ENCODE measurements at places on chromosomes 3 and 15.
A peak's percentile ranks its signal among the peaks of the same experiment; 100 is the strongest.

DNA sequence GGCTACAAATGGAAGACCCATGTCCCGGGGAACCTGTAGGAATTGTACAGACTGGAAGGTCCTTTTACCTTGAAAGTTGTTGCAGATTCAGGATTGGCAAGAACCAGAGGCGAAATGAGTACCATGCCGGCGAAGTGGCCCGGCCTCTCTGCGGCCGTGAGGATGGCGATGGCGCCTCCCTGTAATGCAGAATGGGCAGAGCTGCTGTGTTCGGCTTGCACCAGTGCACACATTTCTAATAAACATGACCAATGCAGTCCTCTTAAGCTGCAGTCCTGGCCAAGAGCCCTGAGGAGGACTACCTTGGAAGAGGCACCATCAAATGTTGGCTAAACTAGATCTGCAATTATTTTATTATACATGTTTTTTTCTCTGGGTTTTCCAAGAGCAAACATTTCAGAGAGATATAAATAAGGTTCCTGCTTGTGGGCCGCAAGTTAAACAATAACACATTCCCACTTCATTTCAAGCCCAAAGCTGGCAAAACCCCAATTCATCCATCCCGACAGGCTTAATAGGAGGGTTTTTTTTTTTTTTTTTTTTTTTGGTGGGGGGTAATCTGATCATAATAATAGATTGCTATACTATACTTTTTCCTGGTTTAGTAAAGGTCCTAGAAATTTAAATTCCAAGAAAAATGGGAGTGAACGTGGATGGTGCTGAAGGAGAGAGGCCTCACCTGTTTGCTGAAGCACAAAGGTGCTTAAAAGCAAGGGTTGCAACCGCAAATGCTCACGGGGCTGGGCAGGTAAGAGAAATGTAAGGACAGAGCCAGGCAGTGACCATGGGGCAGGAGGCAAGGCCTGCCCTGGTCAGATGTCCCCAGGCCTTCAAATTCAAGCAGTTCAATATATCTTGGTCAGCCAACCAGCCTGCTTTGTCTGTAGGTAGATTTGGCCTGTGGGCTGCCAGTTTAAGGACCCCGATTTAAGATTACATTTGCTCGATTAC is 48.5 kb downstream of the ABTB1 start:
- DNase-seq: no peak

GRCh38 chr15:63067306-63067705 is 24.8 kb downstream of the TPM1 start:
- no peak for DNase-seq

DNA sequence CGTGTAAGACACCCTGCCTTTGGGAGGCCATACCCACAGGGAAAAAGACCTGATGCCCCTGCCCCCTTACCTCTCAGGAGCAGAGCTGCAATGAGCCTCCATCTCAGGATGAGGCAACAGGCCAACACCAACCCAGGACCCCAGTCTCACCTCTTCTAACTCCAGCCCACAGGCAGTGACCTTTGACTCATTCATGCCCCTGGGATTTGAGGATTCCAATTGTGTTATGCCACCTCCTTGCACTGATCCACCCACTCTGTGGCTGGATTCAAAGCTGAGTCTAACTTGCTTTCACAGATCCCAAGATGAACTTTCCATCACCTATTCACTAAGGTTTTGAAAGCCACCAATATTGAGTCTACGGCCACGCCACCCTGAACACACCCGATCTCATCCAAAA is 64.7 kb downstream of the MINAR1 start:
- no peak for DNase-seq

DNA sequence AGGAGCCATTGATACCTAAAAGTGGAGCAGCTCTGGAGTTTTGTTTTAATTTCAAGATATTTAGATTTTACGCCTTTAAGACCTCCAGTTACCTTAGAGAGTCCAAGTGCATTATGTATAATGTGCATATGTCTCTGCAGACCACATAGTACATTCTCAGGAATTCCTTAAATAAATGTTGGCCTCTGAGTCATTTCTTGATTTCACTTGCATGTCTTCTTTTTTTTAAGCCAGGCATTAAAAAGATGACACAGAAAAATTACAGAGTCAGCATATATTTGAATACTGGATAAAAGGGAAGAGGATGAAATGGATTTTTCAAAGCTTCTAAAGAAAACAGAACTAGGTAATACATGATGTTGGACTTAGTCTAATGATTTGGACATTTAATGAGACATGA is 125.2 kb downstream of the TMCO5A start:
- DNase-seq: no peak

- no peak for DNase-seq
Observed at GRCh38 chr3:178712247-178712646, 176.0 kb downstream of the KCNMB2 start.

DNA sequence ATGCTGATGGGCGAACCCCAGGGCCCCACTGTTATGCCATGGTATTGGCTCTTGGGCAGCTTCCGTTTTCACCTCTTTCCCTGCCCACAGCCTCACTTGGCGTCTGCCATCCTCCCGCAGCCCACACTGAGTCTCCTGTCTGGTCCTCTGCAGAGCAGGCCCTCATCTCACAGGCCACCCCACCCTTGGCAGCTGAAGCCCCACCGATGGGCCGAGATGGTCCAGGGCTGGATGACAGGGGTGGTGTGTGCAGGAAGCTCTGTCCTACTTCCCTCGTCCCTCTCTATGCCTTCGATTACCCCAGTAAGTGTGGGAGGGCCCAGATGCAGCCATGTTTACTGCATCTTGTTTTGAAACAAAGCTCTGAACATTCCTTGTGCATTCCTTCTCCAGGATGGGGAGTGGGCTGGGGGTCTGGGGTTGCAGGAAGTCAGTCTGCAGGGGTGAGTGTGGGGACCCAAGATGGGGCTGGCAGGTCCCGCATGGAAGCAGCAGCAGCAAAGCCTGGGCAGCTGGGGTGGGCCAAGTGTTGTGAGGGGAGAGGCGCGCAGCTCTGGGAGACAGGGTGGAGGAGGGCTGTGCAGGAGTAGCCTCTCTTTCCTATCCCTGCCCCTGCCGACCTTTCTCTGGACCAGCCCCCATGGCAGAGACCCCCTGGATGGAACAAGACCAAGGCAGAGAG is 20.9 kb downstream of the TBC1D21 start:
- DNase-seq: no peak

DNA sequence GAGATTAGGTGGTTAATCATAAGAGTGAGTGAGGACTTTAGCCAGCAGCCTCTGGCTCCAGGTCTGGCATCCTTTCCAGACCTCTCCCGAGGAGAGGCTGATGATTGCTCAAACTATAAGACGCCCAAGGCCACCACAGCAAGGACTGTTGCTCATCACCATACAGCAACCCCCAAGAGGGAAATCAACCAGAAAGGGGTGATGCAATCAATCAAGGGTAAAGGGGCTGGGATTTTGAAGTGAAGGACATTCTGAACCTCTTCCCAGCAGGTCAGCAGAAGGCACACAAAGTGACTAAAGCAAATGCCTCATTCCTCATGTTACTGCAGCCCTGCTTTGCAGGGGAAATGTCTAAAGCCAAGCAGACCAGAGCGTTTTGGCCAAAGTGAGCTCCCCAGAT is 247.3 kb upstream of the IGF1R start:
- DNase-seq: no peak

DNA sequence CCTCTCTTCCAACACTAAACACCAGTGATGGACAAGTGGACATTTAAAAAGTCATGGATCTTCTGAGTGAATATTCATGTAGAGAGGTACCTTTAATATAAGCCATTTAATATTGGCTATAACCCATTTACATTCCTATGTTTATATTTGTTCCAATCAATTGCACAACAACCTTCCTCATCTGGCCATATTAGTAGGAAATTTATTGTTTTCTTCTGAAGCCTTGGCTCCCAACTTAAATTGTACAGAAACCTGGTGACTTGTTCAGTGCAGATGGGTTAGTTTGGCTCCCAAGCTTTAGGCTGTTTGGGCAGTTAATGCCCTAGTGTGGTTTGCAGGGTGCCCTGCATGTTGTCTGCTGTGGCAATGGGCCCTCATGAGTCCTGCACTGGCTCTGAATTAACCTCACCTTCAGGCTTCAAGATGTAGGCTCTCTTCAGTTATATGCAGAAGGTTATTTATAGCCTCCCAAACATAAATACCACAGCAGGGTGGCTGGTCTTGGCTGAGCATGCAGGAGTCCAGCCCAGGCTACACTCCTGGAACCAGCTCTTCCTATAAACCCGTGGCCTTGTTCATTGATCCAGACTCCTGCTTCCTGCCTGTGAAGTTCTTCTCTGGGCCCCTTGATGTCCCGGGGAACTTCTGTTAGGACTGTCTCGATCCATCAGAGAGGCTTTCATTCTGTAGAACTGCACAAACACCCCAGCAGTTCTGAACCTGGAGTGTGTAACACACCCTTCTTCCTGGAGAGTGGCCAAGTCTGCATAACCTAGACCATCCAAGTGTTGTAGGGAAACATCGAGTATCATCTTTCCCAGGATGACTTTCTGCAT is 57.0 kb downstream of the DUT start:
- no peak for DNase-seq

DNA sequence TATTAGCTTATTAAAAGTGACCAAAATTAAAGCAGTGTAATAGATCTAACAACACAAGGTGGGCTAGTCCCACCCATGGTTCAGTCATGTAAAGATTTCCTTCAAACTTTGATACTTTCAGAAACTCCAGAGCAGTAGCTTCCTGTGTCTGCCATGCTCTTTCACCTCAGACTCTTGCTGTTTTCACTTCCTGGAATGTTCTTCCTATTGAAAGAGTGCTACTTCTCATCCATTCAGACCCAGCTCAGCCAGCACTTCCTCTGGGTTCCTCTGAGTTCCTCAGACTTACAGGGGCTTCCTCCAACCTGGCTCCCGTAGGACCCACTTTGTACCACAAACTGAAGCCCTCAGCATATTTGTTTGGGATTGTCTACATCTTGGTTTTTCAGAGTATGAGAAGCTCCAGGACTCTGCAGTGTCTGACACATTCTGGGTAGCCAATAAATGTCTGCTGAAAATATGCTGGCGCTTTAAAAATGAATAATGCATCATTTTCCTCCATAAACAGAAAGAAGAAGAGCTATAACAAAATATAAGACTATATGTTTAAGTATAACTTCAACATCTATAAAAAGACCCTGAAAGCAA is 18.0 kb downstream of the NCEH1 start:
- DNase-seq: no peak

DNA sequence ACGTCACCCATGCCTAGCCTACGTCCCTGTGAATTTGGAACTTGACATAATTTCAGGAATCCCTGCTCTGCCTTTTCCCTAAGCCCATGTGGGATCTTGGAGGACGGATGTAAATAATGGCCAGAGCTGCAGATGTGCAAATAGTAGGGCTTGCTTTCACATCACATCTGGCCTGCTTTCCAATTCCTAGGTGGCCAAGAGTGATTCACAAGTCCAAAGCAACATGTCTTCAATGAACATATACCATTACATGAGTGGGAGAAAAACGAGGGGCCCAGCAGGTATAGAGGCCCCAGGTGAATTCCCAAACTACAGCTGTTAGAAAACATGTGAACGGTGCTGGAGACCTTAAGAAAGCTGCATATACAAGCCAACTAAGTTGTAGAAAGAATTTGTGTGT is 214.6 kb downstream of the MAGI1 start:
- DNase-seq: no peak

DNA sequence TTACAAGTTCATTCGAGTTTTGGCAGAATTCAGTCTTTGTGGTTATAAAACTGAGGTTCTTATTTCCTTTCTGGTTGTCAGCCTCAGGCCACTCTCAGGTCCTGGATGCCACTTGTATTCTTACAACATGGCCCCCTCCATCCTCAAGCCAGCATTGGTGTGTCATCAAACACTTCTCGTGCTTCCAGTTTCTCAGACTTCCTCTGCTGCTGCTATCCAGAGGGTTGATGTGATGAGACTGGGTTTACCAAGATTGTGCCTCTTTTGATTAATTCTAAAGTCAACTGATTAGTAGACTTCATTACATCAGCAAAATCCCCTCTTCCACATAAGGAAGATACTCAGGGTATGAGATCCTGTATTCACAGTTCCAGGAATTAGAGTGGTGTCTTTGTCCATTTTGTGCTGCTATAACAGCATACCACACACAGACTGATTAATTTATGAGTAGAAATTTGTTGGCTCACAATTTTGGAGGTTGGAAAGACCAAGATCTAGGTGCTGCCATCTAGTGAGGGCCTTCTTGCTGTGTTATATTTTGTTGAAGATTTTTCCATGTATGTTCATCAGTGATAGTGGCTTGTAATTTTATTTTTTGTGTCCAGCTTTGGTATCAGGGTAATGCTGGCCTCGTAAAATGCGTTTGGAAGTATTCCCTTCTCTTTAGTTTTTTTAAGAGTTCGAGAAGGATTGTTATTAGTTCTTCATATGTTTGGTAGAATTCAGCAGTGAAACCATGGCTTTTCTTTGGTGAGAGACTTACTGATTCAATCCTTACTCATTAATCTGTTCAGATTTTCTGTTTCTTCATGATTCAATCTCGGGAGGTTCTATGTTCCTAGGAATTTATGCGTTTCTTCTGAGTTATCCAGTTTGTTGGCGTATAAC is 11.1 kb downstream of the LRCH3 start:
- DNase-seq: no peak

- DNase-seq: no peak
Observed at GRCh38 chr3:141383555-141384129, 15.3 kb downstream of the ZBTB38 start.

GRCh38 chr15:68497206-68497910 is 65.4 kb upstream of the ITGA11 start:
- peak; percentile 87 for DNase-seq

- peak; percentile 51 for DNase-seq
Observed at GRCh38 chr3:31704591-31705179, 172.0 kb downstream of the STT3B start.

DNA sequence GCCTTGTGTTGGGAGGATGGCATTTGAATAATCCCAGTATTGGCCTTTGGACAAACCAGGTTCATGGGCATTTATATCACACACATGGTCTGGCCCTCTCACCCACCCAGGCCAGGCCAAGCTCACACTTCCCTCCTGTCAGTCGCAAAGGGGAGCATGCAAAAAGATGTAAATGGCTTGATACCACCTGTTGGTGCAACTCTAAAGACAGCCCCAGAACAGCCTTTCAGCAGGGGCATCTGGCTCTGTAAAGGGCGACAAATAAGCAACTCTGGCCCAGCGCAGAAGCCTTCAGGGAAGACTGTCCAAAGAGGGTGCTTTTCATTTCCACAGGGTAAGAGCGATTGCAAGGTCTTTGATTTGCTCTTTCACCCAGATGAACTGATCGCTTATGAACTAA is 91.8 kb downstream of the USP13 start:
- no peak for DNase-seq

DNA sequence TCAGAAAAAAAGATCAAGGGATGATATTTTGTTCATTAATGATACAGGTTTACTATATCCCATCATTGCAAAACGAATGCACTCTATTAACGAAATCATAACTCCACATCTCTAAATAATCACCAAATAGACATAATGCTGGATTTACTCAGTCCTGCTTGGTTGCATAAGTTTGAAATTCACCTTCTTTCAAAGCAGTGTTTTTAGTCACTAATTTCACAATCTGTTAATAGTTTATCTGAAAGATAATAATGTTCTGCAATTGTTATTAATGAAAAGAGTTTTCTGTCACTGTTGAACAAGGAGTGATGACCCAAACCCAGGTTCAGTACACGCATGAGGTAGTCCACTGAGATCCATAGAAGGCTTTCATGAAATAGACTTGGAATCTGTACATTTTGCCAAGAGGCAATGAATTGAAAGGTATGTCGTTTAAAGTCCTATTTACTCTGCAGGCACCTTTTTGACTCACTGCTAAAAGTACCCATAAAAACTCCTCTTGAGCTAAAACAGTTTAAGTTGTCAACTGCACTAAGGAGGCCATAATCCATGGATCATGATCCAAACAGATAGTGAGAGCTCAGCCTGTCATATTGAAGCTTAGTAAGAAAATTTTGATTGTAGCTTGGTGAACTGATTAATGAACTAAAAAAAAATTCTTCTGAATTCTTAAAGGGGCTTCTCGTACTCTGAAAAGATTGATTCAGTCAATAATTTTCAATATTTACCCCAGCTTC is 75.6 kb upstream of the MBNL1 start:
- no peak for DNase-seq

Measured in kidney glomerular epithelial cell (primary cell).